ENCODE measurements at places on chromosomes 7 and 10.
A peak's percentile ranks its signal among the peaks of the same experiment; 100 is the strongest.

- no peak for DNase-seq
Observed at GRCh38 chr10:317271-317769, 182.1 kb downstream of the ZMYND11 start.

DNA sequence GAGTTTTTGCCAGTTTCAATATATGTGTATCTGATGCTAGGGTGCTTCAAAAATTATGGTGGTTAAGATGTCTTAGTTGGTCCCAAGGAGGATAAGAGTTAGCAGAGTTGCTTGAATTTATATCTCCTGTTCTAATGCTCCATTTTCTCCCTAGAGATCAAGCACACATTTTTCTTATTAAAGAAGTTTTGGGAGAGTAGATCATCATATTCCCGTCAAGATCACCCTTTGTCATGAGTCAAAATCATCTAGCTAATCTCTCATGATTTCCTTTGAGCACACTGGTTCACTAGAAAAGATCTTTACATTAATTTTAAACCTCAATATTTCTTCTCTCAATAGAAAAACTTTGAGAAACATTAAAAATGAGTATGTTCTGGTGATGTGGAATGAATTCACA is 429.9 kb upstream of the SEMA3A start:
- no peak for DNase-seq

GRCh38 chr10:74140553-74140952 is 10.1 kb downstream of the AP3M1 start:
- DNase-seq, result no peak

GRCh38 chr10:11073410-11073809 is 55.7 kb downstream of the CELF2 start:
- no peak for DNase-seq

- no peak for DNase-seq
Observed at GRCh38 chr7:151128716-151129115, 38.8 kb downstream of the GBX1 start.

DNA sequence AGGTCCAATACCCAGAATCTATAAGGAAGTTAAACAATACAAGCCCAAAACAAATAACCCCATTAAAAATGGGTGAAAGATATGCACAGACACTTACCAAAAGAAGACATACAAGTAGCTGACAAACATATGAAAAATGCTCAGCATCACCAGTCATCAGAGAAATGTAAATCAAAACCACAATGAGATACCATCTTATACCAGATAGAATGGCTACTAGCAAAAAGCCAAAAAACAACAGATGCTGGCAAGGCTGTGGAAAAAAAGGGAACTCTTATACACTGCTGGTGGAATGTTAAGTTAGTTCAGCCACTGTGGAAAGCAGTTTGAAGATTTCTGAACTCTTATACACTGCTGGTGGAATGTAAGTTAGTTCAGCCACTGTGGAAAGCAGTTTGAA is 331.1 kb downstream of the KIF20B start:
- DNase-seq, result no peak

DNA sequence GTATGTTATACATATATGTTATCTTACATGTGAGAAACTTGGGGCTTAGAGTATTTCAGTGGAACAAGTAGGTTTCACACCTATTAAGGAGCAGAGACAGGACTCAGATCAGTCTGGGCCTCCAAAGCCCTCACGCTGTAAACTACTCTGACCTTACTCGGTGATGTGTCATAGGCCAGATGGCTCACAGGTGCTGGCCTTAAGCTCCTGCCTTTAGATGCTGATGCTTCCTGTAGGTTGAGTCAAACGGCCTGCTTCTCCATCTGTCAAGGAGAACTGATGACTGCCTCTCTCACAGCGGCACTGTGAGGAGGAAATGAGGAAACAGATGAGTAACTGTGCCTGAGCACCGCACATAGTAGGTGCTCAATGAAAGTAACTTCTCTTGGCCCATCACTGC is 312.6 kb upstream of the COBL start:
- DNase-seq, result no peak

DNA sequence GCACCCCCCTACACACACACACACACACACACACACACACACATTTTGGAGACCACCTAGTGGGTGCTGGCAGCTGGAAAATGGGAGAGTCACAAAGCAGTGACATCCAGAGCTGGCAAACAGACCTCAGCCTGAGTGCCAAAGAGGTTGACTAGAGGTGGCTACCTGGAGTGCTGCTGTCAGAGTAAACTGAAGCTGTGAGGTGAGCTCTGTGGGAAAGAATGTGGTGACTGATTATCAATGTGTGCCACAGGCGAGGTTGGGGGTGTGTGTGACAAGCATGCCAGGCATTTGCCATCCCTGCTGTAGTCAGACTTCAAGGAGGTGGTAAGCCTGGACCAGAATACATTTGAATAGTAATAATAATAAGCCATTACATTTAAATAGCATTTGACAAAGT is 120.6 kb downstream of the SLIT1 start:
- no peak for DNase-seq

- peak; percentile 5 for DNase-seq
Observed at GRCh38 chr7:102890292-102890970, 22.4 kb upstream of the LRRC17 start.

- DNase-seq, result no peak
Observed at GRCh38 chr7:28173531-28173930, 7.1 kb downstream of the JAZF1 start.

Measured in occipital lobe (tissue), 3 donors.